CD4-positive, alpha-beta T cell treated with Interleukin-2 at 100 ng/mL for 4 hours (primary cell): ENCODE measurements at places on chromosomes 5 and 9.

DNA sequence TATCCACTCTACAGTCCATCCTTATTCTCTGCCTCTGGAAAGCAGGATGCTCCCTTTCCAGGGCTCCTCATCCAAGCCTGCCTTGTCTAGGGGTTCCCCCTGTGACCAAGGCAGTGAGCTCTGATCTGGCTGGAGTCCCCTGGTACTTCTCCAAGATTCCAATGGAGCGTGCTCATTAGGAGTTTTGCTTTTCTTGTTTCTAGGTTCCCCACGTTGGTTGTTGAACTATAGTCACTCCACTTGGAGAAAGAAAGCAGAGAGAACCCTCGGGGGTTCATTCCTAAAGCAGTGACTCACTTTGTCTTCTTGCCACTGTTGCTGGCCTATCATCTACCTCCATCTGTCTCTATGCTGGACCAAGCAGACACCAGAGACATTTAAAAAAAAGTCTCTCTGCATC, 192.6 kb downstream of the TLE4 start:
- DNase-seq = no peak

DNA sequence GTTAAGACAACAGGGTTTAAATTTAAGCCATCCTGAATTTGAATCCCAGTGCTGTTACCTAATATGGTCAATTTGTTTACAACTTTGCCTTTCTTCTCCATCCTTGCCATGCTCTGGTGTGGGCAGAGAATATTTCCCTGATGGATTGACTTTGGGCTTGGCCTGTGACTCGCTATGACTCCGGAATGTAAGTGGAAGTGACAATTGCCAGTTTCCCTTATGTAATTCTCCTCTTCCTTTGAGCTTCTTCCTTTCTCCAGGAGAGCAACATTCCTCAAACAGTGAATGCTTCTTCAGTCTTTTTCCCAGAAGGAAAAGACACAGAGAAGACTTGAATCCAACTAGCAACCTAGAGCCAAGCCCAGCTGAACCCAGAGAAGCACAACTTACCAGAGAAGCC, 159.1 kb downstream of the LURAP1L start:
- DNase-seq = no peak

DNA sequence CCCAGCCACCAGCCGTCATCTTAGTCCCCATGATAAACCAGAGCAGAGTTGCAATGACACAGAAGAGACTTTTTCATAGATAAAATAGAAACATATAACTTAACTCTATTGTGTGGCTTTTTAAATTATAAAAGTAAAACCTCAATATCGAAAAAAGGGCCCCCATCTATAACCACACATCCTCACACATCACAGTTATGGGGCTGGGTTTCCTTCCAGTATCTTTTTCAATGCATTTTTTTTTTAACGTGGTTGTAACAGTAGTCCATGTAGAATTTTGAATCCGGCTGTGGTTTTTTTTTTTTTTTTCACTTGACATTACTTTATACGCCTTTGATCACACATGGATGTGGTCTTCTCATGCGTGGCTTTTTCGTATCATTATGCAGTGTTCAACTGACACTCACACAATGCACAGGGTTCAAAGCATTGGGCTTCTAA, 77.4 kb downstream of the CFAP77 start:
- DNase-seq = peak; percentile 42

DNA sequence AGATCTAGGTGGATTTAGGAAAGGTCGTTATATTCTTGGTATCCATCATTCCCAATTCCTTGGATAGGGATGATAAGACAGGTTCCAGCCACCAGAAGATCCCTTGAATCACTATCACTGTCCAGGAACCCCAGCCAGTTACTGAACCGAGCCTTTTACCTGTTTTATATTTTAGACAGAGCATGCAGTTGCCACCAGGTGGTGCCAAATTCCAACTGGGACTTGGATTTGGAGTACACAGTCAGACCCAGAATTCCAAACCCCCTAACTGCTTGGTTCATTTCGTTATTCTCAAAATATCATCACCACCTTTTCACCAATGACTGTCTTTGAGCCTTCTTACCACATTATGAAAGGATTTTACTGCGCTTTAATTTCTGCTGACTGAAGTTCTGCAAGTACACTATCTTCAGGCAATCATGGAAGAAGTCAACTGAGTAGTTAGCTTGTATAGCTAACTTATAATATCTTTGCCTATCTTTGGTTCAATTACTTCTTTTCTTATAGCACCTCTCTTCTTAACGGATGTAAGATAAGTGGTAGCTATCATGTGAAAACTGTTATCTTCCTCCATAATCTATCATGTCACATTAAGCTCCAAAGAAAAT, 191.8 kb downstream of the PRR16 start:
- no peak for DNase-seq

GRCh38 chr5:88743231-88743834, 139.7 kb downstream of the MEF2C start:
- DNase-seq = no peak

GRCh38 chr5:145778144-145778900, 56.8 kb downstream of the PRELID2 start:
- DNase-seq = no peak

GRCh38 chr9:133792721-133793470, 54.7 kb upstream of the SARDH start:
- peak; percentile 31 for DNase-seq

GRCh38 chr5:161431963-161432362, 114.6 kb downstream of the GABRB2 start:
- no peak for DNase-seq

DNA sequence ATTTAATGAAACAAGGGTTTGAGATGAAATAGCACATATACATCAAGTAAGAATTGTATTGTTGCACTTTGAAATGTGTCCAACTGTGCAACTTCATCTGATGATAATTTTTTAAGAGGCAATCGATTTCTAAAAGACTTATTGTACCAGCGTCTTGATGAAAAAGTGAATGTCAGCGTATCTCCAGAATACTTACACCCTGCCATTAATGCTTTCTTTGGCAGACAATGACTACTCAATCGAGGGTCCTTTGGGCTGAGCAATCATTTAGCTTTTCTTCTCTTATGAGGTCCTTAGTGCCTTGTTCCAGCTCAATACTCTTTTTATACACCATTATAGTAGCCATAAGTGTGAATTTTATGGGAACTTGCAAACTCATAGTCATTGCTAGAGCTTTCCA, 4.7 kb downstream of the TLE1 start:
- no peak for DNase-seq

GRCh38 chr5:176534640-176535039, 2.6 kb downstream of the RNF44 start:
- no peak for DNase-seq

DNA sequence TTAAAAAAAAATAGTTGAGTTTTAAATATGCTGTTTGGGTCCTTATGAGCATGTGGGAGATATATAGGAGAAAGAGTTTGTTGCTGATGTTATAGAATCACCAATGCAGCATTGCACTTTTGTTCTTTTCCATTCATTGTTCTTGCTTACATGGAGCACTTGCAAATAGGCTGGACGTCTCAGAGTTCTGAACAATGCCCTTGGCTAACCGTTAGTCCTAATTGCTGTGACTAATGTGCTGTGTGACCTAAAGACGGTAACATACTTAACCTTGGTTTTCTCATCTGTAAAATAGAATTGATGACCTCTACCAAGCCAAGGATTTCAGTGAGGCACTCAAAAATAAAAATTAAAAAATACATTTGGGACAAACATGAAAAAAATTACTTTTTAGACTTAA, 29.8 kb downstream of the PIK3R1 start:
- no peak for DNase-seq

- DNase-seq = no peak
Observed at GRCh38 chr9:34190996-34191892, 12.4 kb downstream of the UBAP1 start.

DNA sequence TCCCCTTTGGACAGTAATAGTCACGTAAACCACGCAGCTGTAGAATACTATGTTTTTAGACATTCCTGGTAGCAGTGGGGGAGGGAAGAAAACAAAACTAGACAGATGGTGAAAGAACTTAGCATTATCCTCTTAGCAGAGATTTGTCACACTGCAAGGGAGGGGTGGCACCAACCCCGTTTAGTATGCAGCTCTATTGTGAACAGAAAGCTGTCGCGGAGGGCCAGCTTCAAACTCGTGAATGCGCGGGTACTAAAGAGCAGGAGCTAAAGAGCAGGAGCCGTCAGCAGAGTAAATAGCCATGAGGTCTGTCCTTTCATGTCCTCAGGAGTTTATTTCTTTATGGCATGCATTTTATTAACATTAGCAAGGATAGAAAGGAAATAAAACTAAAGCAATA, 141.9 kb upstream of the SLC12A2 start:
- no peak for DNase-seq

GRCh38 chr5:40614466-40614865, 65.2 kb upstream of the PTGER4 start:
- DNase-seq = no peak

GRCh38 chr9:111812337-111812736, 17.6 kb upstream of the SHOC1 start:
- DNase-seq = no peak

- peak; percentile 71 for DNase-seq
Observed at GRCh38 chr9:97908705-97909104, 13.6 kb downstream of the TRMO start.

DNA sequence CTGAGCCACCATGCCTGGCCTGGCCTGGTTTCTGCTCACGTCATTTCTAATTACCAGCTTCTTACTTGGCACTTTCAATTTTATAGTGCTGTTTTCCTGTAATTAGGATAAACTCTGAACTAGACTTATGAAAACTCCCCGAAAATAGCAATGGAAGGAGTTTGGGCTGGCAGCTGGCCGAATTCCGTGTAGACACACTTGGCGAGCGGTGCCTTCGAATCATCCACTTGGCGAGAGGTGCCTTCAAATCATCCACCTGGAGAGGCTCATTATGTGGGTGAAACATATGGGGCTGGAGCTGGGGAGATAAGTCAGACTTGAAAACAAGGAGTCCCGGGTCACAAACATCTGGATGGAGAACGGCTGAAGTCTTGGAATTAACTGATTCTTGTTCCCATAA, 203.7 kb downstream of the ROR2 start:
- DNase-seq = no peak

GRCh38 chr5:36422952-36423351, 121.2 kb upstream of the RANBP3L start:
- no peak for DNase-seq
